Occipital lobe (tissue), 3 donors: ENCODE measurements at places on chromosomes 1 and 21. TPM values are rescaled to one million over a fixed set of nuclear protein-coding genes. Genes with fewer than 3 reads are reported as not detected.

DNA sequence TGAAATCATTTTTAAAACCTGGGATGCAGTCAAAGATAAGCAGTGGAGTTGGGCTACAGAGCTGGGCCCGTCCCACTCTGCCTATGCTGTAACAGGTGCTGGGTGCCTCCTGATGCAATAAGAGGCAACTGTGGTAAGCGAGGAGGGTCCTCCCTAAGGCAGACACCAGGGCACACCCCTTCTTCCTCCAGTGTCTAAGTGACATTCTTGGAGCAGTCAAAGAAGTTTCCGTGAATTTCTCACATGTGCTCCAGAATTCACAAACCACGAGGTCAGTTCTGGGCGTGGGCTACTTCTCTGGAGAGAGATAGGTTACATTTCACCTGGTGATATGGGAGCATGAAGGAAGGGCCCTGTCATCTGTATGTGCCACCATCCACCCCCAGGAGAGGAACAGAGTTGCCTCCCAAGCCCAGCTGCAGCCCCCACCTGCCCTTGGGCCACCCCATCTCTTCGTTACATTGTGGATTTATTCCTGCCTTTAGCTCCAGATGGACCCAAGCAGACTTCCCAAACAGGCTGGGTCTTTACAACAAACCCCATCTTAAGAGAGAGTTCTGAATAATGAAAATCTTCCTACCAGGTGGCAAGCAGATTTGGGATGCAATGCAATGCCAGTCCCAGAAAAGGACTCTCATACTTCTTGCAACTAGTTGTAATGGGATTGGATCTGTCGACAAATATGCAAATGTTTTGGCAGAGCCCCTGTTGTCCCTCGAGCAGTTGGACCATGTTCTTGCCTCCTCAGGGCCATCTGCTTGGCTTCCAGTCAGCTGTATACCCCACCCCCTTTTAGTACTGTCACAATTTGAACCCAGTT, 82.5 kb upstream of the CNTN2 start:
- no peak for DNase-seq

- no peak for DNase-seq
Observed at GRCh38 chr1:11178021-11179015, 10.8 kb upstream of the ANGPTL7 start.

DNA sequence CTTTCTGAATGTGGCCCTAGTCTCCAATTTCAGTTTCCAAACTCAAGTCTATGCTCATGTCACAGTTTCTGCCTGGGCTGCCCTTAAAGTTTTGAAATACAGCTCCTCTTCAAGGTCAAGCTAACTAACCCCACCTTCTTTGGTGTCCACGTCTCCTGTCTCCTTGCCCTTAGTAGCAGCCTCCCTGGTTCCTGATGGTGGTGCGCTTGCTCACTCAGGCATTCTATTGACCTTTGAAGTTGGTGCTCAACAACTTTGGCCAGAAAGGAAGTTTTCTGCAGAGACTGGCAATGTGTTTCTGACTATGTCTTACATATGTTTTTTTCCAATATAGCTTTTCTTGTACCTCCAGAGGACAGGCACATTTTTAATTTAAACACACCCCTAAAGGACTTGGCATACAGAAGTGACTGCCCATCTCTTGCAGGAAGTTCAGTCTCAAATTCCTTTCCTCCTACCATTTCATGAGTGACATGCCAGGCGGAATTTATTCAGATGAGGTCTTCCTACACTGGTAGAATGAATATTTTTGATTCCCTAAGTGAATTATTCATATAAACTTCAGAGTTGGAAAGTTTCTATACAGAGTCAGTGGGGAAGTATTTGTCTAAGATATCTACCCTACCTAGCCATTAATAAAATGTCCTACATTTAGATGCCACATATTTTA, 364.3 kb upstream of the USP24 start:
- no peak for DNase-seq

DNA sequence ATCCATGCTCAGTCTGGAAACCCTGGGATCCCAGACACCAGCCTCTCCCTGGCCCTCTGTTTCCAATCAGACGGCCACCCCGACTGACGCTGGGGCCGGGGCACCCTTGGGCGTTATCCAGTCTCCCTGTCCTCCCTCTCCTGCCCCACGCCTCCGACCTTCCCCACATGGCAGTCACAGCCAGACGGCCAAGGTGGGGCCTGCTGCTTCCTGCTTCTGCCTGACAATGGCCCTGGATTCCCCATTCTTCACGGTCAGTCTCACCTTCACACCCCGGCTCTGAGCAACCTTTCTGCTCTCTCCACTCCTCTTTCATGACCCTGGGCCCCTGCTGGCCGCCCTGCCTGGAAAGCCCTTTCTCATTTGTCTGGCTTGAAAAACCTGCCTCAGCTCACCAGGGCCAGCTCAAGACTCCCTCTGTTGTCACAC, 6.6 kb downstream of the GNG4 start:
- no peak for DNase-seq

- DNase-seq, result no peak
Observed at GRCh38 chr21:34994766-34995631, 54.1 kb downstream of the RUNX1 start.

The GON4L gene
- total RNA-seq, result 35.1 TPM

The HEYL gene
- total RNA-seq, result 0.47 TPM

The FHAD1 gene
- total RNA-seq, result 0.31 TPM

The DSCAM gene
- 13.3 TPM for total RNA-seq
